ENCODE measurements at places on chromosomes 13 and 19.

DNA sequence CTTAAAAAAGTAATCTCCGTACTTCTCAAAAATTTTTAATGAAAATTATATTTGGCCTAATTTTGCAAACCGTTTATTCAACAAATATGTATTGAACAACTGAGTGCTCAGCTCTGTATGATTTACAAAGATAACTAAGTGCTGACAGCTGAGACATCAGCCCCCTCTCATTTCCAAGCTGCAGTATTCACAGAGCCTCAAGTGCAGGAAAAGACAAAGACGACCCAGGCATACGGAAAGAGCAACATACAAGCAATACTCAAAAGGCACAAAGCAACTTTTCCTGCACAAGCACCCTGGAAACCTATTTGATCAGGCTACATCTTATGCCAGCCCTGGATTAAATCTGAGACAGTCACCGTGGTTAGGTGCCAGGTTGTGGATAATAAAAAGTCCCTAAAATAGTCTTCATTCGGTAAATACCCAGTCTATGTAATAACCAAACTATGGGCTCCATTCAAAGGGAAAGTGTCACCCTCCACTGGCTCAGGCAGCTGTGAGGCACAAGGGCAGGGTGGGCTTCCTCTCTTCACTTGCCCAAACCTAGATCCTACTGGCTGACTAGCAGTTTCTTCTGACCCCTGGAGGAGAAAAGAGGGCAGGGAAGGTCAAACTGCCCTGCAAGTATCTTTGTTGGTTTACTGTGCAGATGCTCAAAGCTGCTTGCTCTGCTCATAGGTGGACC, 65.5 kb downstream of the TBC1D4 start:
- no peak for DNase-seq

DNA sequence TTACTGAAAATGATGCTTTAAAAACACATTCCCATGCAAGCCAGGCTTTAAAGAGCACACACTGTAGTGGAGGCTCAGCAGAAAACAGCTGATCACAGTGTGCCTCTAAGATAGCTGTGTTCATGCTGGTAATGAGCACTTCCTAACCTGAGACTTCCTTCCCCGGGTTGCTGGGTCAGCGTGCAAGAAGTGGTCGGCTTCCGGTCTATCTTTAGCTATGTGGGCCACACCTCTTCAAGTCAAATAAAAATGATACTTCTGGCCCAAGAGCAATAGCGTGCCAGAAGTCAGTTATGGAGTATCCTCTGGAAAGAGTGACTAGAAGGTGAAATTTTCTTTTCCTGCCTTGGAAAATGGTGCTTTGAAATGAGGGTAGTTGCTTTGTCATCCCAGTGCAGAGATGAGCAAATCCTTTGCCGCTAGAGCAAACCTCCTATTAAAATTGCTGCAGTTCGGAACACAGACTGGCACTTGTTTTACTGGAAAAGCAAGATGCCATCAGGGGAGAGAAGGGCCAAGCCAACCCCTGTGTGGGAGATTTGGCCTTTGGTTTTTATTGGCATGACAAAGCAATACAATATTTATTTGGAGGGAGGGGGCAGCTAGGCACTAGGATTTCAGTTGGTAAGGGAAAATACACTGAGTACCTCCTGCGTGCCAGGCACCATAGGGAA, 64.2 kb downstream of the ARHGAP35 start:
- DNase-seq = no peak

- no peak for DNase-seq
Observed at GRCh38 chr13:29564818-29565217, 30.7 kb downstream of the SLC7A1 start.

DNA sequence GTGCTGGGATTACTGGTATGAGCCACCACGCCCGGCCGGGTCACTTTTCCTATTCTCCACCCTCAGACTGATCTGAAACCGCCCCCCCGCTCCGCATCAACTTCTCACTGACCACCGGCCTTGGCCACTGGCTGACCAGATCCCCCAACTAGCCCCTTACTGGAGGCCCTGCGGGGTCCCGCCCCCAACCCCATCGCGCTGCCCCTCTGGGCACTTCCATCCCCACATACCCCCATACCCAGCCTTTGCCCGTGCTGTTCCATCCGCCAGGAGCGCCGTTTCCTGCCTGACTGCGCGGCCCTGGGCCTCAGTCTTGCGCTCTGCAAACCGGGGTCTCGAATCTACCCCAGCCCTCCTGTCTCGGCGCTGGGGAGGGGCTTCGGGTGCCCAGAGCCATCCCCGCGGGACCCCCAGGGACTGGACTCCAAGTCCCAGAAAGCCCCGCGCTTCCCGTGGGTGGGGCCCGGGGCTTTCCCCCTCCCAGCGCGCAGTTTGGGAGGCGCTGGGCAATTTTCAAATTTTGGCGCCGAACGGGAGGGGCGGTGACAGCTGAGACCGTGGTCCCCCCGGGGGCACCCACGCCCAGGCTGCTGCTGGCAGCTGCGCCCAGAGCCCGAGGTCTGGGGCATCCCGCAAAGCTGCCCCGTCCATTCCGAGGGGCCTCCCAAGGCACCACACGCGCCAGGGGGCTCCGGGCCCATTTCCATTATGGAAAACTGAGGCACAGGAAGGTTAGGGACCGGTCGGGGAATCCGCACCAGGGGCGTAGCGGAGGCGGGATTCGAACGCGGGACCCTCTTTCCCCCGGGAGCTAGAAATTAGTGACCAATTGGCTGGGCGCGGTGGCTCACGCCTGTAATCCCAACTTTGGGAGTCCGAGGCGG, 5.2 kb upstream of the LMNB2 start:
- DNase-seq = peak; percentile 75

- DNase-seq = no peak
Observed at GRCh38 chr19:543910-544608, at the start of gene GZMM. Gene GZMM, plus strand, starts transcription at chr19:544053. Its CDS starts 19 bp downstream, at chr19:544072.

GRCh38 chr19:45638930-45639729, at the start of gene EML2:
Gene EML2, minus strand, starts transcription at chr19:45639397. Its CDS starts 21 bp downstream, at chr19:45639376.
- peak; percentile 52 for DNase-seq

DNA sequence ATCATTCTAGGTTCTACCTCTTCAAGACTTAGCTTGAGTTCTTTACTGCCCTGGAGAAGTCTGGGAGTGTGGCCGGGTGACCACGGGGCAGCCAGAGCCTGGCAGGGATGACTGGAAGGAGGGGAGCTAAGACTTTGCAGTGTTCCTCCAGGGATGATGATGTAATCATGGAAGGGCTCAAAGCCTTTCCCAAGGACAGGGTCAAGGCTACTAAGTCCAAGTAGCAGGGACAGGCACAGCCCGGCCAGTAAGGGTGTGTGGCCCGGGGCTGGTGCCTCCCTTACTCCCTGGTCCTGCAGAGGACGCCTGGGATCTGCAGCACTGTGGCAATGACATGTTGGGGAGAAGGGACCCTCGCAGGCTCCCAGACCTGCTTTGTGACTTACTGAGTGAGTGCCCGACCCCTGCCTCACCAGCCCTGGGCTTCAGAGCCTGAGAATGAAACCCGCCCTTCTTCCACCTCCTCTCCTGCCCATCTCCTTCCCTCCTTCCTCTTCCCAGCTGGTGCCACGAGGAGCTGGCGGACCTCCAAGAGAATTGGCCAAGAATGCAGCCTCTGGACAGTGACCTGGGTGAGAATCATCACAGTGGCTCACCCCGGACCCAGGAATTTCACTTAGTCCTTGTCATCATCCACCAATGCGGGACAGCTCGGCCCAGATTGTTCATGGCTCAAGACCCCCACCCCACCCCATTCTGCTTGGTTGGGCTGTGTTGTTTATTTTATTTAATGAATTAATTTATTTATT, 15.6 kb upstream of the FBXO17 start:
- DNase-seq = peak; percentile 19

DNA sequence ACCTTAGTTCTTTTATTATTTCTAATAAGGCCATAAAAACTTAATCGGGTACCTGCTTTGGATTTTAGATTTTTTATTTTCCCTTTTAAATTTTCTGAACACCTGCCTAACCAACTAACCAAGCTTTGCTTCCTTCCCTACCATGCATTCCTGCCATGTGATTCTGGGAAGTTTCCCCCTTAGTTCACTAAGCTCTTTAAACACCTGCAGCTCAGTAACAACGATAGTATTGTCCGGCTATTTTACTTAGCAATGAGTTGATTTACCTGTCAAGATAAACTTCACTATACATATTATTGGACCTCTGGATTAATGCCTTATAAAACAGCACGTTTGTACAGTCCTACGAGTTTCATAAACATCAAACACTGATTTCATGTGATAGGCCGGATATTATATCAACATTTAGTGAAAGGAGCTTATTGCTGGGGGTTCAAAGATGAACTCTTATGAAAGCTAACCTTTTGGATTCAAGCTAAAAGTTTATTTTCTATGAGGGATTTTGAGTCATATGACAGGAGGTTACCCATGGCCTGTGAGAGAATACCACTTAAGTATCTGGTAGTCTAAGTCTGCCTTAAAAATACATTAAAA, 81.0 kb upstream of the STARD13 start:
- DNase-seq = no peak

DNA sequence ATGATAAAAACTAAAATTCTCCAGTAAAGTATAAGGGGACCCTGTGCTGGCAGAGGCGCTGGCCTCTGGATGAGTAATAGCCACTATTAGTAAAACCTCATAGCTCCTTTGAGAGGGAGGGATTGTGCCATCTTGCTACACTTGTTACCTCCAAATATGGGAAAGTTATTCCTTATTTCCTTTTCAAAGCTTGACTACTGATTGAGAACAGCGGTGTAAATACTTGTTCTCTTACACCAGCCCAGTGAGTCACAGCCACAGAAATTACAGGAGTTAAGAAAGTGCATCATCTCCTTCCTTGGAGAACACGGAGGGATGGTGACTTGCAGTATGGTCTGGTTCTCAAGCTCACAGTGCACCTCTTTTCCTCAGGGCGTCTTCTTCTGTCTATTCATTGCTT, 379.0 kb downstream of the EFNB2 start:
- peak; percentile 84 for DNase-seq

- DNase-seq = no peak
Observed at GRCh38 chr13:77437267-77437666, 98.2 kb upstream of the SCEL start.

DNA sequence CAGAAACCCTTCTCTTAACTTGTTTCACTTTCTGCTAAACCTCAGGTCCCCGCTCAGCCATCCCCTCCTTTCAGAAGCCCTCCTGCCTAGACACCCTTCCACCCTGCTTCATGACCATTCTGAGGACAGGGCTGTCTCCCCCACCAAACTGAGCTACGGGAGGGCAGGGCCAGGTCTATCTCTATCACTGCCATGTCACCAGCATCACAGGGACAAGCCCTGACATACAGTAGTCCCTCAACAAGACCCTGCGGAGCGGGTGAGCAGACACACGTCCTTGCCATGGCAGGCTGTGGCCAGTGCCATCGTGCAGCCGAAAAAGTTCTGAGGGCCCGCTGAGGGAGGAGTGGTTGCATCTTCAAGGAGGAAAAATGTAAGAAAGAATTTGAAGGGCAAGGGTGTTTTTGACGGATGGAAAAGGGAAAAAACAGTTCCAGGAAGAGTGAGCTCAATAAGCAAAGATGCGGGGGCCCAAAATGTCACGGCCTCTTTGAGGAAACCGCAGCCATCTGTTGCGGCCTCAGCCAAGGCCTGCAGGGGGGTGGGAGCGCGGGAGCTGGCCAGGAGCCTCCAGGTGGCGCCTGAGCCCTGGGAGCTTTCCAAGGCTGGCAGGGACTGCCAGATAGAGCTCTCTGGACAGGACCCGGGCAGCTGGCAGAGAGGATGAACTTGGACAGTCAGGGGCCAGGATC, 8.1 kb downstream of the PTGIR start:
- DNase-seq = peak; percentile 45

DNA sequence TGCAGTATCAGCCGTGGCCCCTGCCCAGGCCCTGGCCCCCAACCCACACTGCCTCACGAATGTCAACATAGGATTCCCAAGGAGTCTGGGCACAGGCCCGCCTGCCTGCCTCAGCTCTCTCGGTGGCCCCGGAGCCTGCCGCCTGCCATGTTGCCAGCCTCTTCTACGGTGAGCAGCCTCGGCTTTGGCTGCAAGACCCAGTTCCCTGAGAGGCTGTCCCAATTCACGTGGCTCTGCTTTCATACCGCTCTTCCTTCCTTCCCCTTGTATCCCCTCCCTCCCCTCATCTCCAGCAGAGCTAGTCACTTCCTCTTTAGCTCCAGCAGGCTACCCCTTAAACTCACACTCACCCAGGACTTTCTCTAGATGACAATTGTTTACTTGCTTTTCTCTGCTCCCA, 42.7 kb downstream of the SERP2 start:
- DNase-seq = no peak

DNA sequence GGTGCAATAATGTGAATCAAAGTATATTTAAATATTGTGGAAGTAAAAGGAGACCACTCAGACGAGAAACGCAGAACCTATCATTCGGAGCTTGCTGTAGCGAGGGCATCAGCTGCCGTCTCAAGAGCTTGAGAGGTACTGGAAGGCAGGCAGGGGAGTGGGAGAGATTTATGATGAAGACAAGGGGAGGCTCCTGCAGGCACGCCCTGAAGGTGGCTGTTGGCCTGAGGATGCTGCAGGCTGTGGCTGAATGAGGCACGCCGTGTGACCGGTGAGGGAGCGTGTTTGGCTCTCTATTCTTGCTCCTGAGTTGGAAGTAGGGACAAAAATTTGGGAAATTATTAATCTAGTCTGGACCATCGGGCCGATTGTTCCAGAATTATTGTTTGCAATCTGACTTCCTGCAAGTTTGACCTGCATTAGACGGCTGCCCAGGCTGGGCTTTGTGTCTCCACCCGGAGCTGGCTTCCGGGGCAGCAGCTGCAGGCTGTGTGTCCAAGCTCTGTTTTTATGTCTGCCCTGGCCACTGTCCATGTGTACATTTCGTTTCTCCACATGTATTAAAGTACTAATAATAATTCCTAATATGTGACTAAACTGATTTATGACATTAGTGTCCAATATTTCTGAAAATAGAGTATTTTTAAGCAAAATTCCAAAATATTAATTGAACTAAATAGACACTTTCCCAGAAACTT, 91.1 kb upstream of the ANKRD10 start:
- no peak for DNase-seq

DNA sequence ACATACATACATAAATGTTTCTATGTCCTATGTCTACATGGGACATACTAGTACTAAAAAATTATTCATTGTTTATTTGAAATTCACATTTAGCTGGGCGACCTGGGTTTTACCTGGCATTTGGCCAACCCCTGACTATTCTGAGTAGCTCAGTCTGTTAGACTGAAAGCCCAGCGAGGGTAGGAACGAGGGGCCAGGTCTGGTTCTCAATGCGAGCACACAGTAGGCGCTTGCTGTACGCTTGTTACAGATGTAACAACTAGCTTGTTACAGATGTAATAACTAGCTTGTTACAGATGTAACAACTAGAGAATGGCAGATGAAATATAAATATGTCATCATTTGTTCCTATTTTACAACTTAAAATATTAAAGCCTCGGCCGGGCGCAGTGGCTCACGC, 920 bp upstream of the ANO8 start:
- DNase-seq = no peak

GRCh38 chr13:110245416-110245899, 61.5 kb downstream of the COL4A1 start:
- DNase-seq = no peak

Measured in ACHN (cell line).